WTC11 (cell line): ENCODE measurements at places on chromosomes 3 and 15. TPM values are rescaled to one million over a fixed set of nuclear protein-coding genes. Genes with fewer than 3 reads are reported as not detected.

The UNC13C gene
- total RNA-seq = 0.02 to 0.07 TPM (median 0.07 TPM) in 3 replicates

The CP gene
- total RNA-seq = 1.1 to 1.9 TPM (median 1.5 TPM) in 3 replicates

The SLC24A5 gene
- total RNA-seq = not detected in 3 replicates

The GABRG3 gene
- total RNA-seq = 0.30 to 0.72 TPM (median 0.46 TPM) in 3 replicates

The FAM43A gene
- 2.6 to 3.8 TPM (median 3.7 TPM) in 3 replicates for total RNA-seq

The PTX3 gene
- total RNA-seq = 0.59 to 0.76 TPM (median 0.73 TPM) in 3 replicates

The REC114 gene
- not detected in 3 replicates for total RNA-seq

The GXYLT2 gene
- total RNA-seq = 5.3 to 6.5 TPM (median 6.2 TPM) in 3 replicates

The PIF1 gene
- 174 to 249 TPM (median 184 TPM) in 3 replicates for total RNA-seq

The TRIM42 gene
- total RNA-seq = not detected in 3 replicates

The MLF1 gene
- total RNA-seq = 22.3 to 35.6 TPM (median 31.9 TPM) in 3 replicates

The RARB gene
- 0.14 TPM in 1 of 3 replicates, not detected in the others for total RNA-seq

The MBD4 gene
- total RNA-seq = 31.4 to 36.9 TPM (median 33.0 TPM) in 3 replicates

The DNAH1 gene
- total RNA-seq = 1.5 to 3.7 TPM (median 2.8 TPM) in 3 replicates

The CDCP1 gene
- 13.4 to 14.6 TPM (median 13.5 TPM) in 3 replicates for total RNA-seq

The APOD gene
- 0.18 TPM in 1 of 3 replicates, not detected in the others for total RNA-seq

The PIAS1 gene
- total RNA-seq = 29.7 to 33.2 TPM (median 31.2 TPM) in 3 replicates

The SLC30A4 gene
- 0.04 to 0.05 TPM in 2 of 3 replicates, not detected in the other for total RNA-seq

The SPTBN5 gene
- 1.2 to 2.3 TPM (median 2.0 TPM) in 3 replicates for total RNA-seq

The MINAR1 gene
- 0.78 to 1.4 TPM (median 0.80 TPM) in 3 replicates for total RNA-seq

The CIAO2A gene
- 67.6 to 73.6 TPM (median 72.3 TPM) in 3 replicates for total RNA-seq

The NPAP1 gene
- 0.11 to 0.13 TPM (median 0.11 TPM) in 3 replicates for total RNA-seq

The CD96 gene
- total RNA-seq = 0.33 to 0.94 TPM (median 0.50 TPM) in 3 replicates

The FAN1 gene
- 22.8 to 31.5 TPM (median 30.3 TPM) in 3 replicates for total RNA-seq

The QTRT2 gene
- total RNA-seq = 35.5 to 40.0 TPM (median 38.3 TPM) in 3 replicates

The FBXO45 gene
- total RNA-seq = 15.0 to 16.1 TPM (median 15.4 TPM) in 3 replicates

The C3orf85 gene
- not detected in 3 replicates for total RNA-seq

The ACAD9 gene
- 31.2 to 35.2 TPM (median 31.8 TPM) in 3 replicates for total RNA-seq

The EPB42 gene
- not detected in 3 replicates for total RNA-seq

The XXYLT1 gene
- total RNA-seq = 21.4 to 23.4 TPM (median 22.5 TPM) in 3 replicates

The MKRN3 gene
- total RNA-seq = not detected in 3 replicates

The COPB2 gene
- total RNA-seq = 112 to 141 TPM (median 115 TPM) in 3 replicates

The SPSB4 gene
- 19.4 to 19.7 TPM (median 19.6 TPM) in 3 replicates for total RNA-seq

The ARHGEF26 gene
- total RNA-seq = 12.8 to 15.3 TPM (median 14.1 TPM) in 3 replicates

The CADM2 gene
- total RNA-seq = 18.8 to 24.1 TPM (median 21.3 TPM) in 3 replicates

The HYKK gene
- 3.1 to 4.9 TPM (median 4.4 TPM) in 3 replicates for total RNA-seq

The SEMA3F gene
- 49.0 to 52.0 TPM (median 52.0 TPM) in 3 replicates for total RNA-seq

The ZNF619 gene
- total RNA-seq = 7.2 to 11.2 TPM (median 9.7 TPM) in 3 replicates

The CPNE4 gene
- 1.7 to 2.6 TPM (median 2.4 TPM) in 3 replicates for total RNA-seq

The ZIC1 gene
- total RNA-seq = 30.3 to 59.7 TPM (median 34.7 TPM) in 3 replicates

The ZNF501 gene
- total RNA-seq = 8.8 to 9.0 TPM (median 8.8 TPM) in 3 replicates

The PPP1R2 gene
- 28.1 to 34.0 TPM (median 32.9 TPM) in 3 replicates for total RNA-seq

The SMC4 gene
- 115 to 144 TPM (median 125 TPM) in 3 replicates for total RNA-seq
